ENCODE measurements at places on chromosomes 11 and 22.

DNA sequence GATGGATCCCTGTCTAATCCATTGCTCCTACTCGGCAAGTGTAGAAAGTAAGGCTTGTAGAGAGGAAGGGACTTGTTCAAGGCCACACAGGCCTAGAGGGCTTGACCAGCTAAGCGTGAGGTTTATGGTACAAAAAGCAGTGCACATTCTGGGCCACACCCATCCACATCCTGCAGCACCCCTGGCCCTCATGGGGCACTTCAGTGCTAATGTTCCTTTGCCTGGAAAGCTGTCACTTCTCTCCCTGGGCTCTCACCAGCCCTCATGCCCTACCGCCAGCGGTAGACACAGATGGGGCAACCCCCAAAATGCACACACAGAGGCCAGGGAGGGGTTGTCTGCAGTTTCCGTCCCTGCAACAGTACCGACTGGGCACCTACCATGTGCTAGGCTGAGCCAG lies 7.1 kb upstream of the MGAT3 start:
- no peak for DNase-seq

DNA sequence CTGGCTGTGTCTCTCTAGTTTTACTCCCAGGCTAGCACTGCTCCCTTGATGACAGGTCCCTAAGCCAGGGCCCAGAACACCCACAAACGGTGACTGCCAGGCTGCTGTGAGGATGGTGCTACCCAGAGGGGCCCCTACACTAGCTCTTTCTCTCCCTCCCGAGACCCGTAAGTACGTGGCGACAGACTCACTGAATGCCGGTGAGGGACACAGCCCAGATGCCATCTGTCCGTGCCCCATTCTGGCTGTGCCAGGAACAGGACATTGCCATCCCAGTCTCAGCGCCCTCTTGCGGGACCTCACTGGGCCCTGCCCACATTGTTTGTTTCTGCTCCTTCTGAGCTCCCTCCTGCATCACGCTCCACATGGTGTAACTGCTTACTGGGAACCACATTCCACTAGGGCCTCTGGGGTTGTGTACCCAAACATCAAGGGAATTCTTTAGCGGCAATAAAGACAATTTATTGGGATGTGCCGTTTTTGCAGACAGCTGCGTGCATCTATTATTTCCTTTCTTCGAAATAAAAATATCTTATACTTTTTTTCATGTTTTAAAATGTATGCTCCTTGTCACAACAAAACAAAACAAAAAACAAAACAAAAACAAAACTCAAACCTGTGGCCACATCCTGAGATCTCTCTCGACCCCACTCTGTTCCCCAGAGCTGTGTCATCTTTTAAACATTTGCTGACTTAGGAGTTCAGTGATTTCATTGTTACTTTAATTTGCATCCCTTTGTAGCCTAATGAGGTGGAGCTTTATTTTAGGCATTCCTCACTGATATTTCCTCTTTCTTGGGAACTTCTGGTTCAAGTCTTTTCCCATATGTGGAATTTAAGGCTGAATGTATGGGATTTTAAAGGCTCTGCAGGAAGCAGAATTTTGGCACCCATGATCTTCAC lies 4.4 kb upstream of the TPCN2 start:
- no peak for DNase-seq

GRCh38 chr11:18282626-18283025 lies 16.6 kb downstream of the SAA1 start:
- DNase-seq: no peak

GRCh38 chr11:76459299-76459698 lies 14.5 kb downstream of the EMSY start:
- no peak for DNase-seq

DNA sequence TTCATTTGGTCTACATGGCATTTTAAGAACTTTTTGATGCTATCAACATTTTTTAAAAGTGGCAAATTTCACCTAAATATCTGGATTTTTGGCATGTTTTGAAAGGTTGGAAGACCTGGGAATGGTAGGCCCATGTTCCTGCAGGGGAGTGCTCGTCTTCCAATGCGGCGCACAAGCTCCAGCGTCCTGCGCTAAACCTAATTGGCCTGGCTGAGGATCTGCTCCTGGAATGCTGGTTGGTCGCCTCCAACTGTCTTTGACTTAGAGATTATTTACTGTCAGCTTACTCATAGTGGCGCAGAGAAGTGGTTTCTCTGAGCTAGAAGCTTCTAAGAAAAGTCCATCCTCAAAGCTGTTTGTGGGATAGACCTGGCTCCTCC lies 626 bp upstream of the LIMK2 start:
- DNase-seq: no peak

DNA sequence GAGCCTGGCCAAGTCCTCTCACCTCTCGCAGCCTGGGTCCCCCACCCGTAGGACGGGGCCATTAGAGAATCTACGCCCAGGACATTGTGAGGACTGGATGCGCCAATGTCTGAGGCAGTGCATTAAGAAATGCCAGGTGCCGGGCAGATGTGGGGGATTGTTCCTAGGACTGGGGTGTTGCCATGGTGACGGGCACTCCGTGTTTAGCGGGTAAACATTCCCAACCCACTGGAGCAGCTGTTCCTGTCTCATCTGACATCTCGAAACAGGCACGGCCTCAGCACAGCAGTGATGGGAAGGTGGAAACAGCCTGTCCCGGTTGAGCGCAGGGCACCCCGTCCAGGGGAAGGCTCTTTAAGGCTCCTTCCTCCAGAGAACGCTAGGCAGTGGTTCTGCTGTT lies 99.6 kb upstream of the RTL6 start:
- DNase-seq: no peak

- DNase-seq: no peak
Observed at GRCh38 chr22:28934026-28934425, 50.7 kb downstream of the ZNRF3 start.

GRCh38 chr22:38614332-38615063 lies 41.7 kb downstream of the FAM227A start:
- no peak for DNase-seq

GRCh38 chr11:46659908-46660307 lies 40.5 kb downstream of the ARHGAP1 start:
- DNase-seq: no peak

DNA sequence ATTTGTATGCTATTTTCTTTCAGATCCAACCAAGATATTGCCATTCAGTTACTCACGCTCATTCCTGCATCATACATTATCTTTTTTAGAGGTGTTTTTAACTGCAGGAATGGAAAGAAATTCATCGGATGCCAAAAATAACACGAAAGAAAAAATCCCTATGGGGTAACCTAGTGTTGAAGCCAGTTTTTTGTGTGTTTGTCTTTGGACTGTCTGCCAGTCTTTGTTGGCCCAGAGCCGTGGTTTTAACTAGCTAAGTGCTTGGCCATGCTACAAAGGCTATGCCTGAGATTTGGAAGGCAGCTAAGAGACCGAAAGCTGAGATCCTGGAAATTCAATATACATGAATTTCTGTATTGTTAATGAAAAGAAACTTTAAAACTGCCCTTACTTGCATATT lies 309.8 kb upstream of the CNTN5 start:
- DNase-seq: no peak

- DNase-seq: no peak
Observed at GRCh38 chr11:6305297-6305696, 15.0 kb downstream of the CAVIN3 start.

- no peak for DNase-seq
Observed at GRCh38 chr22:45462034-45462655, 40.5 kb upstream of the FBLN1 start.

DNA sequence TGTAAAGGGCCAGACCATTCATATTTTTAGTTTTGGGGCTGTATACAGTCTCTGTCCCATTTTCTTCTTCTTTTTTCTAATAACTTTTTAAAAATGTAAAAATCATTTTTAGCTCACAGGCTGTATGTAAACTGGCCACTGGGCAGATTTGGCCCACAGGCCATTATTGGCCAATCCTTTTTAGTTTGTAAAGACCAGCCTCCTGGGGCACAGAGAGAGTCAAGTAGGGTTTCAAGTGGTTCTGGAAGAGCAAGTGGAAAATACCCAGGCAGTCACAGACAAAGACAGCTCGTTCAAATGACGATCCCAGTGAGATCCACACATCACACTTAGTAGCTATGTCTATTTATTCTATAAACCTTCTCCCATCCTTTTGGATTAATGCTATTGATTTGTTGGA lies 150.2 kb upstream of the ARHGAP20 start:
- DNase-seq: no peak

GRCh38 chr11:5703741-5704536 lies 14.3 kb downstream of the TRIM22 start:
- DNase-seq: no peak

GRCh38 chr11:104254347-104254746 lies 90.4 kb upstream of the PDGFD start:
- DNase-seq: no peak

DNA sequence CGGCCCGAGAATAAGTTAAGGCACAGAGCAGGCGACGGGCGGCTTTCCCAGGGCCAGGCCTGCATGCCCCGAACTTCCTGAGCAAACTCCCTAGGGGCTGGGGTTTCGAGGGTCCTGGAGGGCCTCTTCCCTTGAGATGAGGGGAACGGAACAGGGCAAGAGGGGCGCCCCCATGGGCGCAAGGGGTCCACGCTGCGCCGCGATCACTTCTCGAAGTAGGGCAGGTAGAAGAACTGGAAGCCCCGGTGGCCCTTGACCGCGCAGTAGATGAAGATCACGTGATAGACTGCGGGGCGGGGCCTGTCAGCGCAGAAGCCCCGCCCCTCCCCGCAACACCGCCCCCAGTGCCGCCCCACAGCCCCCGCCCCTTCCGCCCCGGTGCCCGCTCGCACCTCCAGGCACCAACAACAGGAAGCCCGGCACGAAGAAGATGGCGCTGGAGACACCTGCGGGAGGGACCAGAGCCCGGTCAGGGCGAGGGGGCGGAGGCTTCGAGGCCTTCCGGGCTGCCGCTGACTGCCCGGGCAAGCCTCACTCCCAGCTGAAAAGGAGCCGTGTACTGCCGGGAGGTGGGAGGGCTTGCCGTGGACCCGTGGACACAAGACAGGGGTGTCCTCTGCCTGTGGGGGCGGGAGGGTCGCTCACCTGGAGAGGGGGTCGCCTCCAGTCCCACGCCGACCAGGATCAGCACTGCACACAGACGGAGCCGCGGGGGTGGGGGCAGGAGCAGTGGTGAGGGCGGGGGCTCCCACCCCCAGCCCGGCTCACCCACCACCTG lies 4.5 kb downstream of the TMEM134 start:
- peak; percentile 79 for DNase-seq

GRCh38 chr11:73570415-73571114 lies 27.3 kb downstream of the FAM168A start:
- no peak for DNase-seq

- no peak for DNase-seq
Observed at GRCh38 chr11:109756521-109756920, 334.5 kb downstream of the C11orf87 start.

DNA sequence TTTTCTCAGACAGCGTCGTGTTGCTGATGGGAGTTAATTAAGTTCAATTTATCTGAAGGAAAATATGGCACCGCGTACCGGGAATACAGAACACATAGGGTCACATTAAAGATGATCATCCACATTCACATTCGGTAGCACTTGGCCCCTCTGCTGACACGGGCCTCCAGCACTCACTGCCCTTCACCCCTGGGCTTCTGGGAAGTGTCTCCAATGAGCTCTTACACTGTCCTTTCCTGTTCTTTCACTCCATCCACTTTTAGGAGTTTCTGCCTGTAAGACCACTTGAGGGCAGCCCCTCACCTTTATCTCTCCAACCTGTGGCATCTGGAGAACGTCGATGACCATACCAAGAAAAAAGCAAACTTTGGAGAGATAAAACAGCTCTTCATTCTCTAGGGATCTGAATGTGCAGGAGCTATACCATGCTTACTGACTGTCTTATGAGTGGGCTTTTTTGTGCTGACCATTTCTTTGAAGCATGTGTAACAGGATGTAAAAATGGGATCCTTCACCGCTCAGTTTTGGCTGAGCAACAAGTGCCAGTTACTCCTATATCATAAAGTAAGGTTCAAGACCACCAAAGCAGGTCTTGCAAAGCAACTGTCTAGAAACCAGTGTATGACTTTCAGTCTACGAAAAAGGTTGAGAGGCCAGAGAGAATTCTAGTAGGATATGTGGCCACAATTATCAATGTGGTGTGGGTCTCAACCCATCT lies 1.1 kb upstream of the SERGEF start:
- no peak for DNase-seq

DNA sequence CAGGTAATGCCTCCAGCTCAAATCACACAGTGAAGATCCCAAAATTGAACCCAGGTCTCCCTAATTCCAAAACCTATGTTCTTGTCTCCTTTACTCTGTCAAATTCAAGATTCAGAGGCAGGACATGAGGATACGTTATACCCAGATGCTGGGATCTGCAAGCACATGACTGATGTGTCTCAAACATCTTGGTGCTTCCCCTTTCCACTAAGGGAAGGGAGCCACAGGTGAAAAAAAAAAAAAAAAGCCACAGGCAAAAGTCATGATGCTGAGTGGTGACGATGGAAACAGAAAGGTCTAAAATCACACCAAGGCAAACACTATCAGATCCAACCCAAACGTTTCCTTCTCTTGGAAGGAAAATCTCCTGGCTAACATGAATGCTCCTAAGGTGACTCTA lies 24.0 kb downstream of the ABTB2 start:
- no peak for DNase-seq

DNA sequence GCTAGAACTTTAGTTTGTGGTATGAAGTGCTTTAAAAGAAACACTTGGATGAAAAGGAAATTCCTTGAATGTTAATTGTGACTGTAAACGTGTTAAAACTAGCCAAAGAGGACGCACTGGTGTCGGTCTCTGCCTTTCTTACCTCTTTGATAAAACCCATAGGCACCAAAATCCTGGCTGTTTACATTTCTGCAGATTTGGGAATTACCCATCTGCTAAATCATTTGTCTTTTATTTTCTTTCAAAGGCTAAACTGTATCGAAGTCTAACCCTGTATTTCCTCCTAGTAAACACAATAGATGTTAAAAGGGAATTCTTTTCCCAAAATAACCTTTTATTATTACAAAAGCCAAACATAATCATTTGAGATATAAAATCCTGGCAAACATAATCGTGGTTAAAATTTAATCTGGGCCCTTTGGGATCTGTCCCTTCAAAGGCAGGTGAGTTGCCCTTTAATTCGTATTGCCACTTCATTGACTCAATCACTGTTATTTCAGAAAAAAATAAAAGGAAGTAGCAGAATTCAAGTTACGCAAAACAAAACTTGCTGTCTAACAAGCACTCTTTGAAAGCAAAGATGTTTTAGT lies 2.4 kb downstream of the RASSF10 start:
- DNase-seq: no peak

- no peak for DNase-seq
Observed at GRCh38 chr11:3929232-3929631, 73.8 kb downstream of the STIM1 start.

- no peak for DNase-seq
Observed at GRCh38 chr11:9771071-9771511, 107.2 kb downstream of the SWAP70 start.

- no peak for DNase-seq
Observed at GRCh38 chr11:20155683-20156279, 4.5 kb downstream of the DBX1 start.

GRCh38 chr22:31332010-31332409 lies 14.1 kb downstream of the PATZ1 start:
- no peak for DNase-seq

All from stimulated activated CD8-positive, alpha-beta memory T cell treated with anti-CD3 and anti-CD28 coated beads, Interleukin-4, amount 100 ng/mL, for 1 hour (primary cell).